ENCODE measurements at places on chromosomes 7 and 10. TPM values are rescaled to one million over a fixed set of nuclear protein-coding genes. Genes with fewer than 3 reads are reported as not detected.

- no peaks in the 10 kb centered on the region for H3K27me3 ChIP-seq
- DNase-seq: no peak
- no peaks in the 10 kb centered on the region for H3K4me1 ChIP-seq
- no peak overlapping the region for H3K27ac ChIP-seq
These were observed 60.4 kb downstream of the FOXI2 start for GRCh38 chr10:127797339-127797738.

GRCh38 chr10:51675088-51675487 lies 24.3 kb downstream of the CSTF2T start:
- H3K4me3 ChIP-seq: no peak overlapping the region
- H3K27ac ChIP-seq: no peak overlapping the region
- H3K27me3 ChIP-seq: no peaks in the 10 kb centered on the region
- no peaks in the 10 kb centered on the region for H3K36me3 ChIP-seq
- no peaks in the 10 kb centered on the region for H3K4me1 ChIP-seq

ATG9B gene
- total RNA-seq: 0.19 TPM

DNA sequence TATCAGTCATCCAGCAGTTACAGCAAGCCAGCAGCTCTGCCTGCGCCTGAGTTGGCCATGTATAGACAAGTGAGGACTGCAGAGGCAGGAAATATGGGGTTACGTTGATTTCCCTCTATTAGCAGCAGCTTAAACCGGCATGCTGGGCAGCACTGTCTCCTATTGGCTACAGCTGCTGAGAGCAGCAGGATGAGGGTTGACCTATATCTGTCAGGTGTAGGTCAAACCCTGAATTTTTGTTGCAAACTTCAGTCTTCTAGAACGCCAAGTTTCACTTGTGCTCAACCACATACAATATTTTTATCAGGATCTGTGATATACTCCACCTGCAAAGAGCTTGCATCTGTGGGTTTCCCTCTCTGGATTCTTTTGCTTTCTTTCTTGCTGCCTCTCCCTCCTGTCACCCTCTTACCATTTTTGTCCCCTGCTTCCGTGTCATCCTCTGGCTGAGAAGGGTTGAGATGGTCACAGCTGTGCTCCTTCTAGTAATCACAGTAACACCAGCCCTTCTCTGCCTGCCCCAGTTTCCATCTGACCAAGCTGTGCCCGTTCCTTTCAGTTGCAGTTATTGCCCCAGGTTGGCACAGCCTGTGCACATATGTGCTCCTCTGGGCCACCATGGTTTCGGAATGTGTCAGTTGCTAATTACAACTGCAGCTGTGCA lies 23.8 kb upstream of the GLCCI1 start:
- no peak overlapping the region for H3K27ac ChIP-seq
- H3K4me1 ChIP-seq: no peaks in the 10 kb centered on the region
- H3K4me3 ChIP-seq: no peak overlapping the region
- no peaks in the 10 kb centered on the region for H3K36me3 ChIP-seq
- DNase-seq: no peak
- H3K27me3 ChIP-seq: no peaks in the 10 kb centered on the region

DNA sequence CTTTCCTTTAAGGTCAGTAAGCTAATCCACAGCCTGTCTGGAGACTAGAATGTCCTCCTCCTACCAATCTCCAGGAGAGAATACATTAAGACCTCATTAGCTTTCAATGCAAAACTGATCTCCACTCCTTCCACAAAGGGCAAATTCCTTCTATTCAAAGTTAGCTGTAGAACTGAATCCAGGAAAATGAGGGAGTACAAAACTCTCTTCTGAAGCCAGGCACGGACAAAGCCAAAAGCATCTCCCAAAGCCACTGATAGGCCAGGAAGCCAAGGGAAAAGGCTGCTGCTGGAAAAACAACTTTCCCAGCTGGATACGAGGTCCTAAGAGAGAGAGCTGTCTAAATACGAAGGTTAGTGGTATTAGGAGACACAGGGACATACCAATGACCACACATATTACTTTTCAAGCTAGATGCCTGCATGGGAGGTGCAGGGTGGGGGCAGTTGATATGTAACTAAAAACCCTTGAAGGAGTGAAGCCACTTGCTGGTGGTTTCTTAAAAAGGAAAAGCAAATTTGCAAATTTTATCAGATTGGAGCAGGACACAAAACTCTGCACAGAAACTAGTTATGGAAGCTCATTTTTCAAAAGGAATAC lies 43.6 kb downstream of the MKX start:
- no peaks in the 10 kb centered on the region for H3K27me3 ChIP-seq
- no peaks in the 10 kb centered on the region for H3K4me1 ChIP-seq
- no peak overlapping the region for H3K27ac ChIP-seq
- no peaks in the 10 kb centered on the region for H3K36me3 ChIP-seq
- H3K4me3 ChIP-seq: no peak overlapping the region

DEPP1 gene
- 146 TPM for total RNA-seq

All from kidney (tissue), 22 donors.